ENCODE measurements at places on chromosomes 3 and 15.

DNA sequence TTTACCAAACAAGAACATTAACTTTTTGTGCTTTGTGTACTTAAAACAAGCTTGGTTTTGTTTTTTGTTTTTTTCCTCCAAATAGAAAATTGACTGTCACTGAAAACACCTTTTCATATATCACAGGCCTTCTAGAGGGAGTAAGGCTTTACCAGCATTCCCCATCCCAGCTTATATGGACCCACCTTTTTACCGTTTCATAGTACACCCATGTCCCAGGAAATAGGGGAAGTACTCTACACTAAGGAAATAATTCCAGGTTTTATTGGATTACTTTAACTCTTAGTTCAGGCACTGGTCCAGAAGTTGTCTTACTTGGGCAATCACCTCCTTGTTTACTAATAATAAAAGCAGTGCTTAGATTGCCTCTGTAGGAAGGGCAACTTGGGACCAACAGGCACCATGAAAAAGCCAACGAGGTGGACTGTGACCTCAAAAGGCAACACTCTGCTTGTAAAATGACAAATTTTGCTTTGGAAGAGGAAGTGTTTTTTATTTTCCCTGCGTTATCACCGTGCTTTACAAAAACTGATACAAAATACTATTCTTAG, 26.2 kb downstream of the HMG20A start:
- no peak for DNase-seq

GRCh38 chr15:86164232-86164898, 84.7 kb downstream of the AGBL1 start:
- no peak for DNase-seq

DNA sequence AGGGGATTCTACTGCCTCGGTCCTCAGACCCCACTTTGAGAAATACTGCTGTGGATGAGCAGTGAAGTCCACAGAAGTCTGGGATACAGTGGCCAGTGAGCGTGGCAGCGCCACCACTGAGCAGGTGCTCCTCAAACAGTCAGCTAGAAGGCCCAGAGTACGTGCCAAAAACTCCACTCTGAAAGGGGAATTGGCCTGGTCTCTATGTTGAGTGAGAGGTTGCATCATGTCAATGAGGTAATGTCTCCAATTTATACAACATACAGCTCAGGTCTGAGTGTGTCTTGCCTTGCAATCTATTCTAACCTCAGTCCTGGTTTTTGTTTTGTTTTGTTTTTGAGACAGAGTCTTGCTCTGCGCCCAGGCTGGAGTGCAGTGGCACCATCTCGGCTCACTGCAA, 53.3 kb upstream of the ETV5 start:
- no peak for DNase-seq

- no peak for DNase-seq
Measured at GRCh38 chr15:61746589-61746988, 313.7 kb downstream of the VPS13C start.

- DNase-seq: no peak
Measured at GRCh38 chr3:122255757-122256439, 69.2 kb upstream of the CSTA start.

DNA sequence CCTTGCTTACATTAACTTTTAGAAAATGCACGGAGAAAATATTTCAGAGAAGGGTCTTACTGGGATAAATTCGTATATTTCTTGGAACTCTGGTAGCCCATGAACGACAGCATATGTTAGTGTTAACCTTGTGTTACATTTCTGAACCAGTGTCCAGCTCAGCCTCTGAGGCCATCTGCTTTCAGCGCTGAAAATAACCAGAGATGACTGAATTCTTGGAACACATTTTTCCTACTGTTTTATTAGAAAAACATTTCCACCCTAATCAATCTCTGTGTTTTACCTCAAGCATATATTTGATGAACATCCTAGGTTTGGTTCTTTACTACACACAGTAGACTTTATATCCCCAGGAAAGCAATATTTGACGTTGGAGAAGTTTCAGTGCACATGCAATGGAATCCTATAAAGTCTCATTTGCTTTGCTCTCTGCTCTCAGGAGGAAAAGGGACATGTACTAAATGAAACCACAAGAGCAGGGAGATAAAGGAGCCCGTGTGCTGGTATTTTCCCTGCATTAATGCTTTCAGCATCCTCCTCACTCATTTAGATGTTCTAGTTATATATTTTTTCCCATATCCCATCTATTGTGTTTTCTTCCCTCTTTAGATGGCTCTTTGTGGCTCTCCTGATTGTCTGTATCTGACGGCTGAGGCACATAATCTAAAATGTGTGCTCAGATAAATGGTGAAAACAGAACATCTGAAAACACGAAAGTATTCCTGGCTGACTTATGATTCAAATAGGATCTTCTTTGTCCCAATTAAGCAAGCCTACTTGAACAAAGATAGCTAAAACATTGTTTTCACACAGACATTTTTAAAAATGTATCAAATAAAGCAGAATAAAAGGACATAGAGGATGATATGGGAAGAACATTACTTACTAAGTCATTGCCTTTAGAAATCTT, 151.7 kb upstream of the KCNMB2 start:
- DNase-seq: no peak

DNA sequence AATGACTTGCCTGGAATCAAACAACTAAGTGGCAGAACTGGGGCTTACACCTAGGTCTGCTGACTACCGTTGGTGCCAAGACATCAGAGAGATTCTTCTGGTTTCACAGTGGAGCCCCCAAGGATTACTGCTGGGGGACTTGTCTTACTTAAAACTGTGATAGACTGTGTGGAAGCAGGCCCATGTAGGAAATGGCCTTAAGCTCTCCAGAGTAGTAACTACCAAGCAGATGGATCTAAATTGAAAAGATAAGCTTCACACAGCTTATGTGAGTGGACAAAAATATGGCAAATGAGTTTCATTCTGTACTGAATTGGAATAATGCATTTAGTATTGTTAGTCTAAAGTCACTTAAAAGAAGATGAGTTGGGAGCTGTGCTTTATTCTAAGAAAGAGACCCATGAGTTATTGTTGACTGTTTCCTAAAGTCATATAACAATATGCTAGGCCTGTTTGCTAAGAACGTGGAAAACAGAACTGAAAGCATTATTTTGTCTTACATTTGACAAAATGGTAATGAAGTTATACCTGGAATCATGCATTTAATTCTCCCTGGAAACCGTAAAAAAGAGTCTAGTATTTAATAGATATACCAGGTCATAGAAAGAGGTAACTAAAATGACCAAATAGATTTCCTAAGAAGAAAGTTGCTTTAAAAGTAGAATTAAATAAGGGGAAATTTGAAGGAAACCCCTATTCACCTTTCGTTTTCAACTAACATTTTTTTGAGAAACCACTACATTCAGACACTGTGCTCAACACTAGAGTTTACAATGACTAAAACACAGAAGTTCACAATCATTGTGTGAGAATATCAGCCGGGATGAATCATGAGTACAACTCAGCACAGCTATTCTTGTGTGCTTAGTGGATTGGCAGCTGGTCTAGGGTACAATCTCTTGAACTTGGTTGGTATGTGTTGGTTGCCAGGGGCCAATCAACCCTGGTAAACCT, 13.0 kb upstream of the MAPK6 start:
- DNase-seq: no peak

- no peak for DNase-seq
Measured at GRCh38 chr15:69154078-69154477, 6.4 kb upstream of the GLCE start.

DNA sequence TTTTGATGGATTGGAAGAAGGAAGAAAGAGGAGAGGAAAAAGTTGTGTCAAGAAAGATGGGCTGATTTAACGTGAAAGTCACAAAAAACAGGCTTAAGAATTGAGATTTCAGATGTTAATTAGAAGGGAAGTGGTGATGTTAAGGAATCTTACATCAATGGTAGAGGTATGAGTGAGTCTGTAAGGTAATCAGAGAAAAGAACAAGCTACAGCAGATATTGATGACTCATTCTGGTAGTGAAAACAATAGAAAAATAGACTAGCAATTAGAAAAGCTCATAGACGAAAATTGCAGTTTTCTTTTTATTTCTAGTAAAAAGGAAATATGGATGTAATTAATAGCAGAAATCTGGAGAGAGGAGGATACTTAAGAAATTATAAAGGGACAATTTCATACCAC, 559.6 kb downstream of the MCTP2 start:
- no peak for DNase-seq

DNA sequence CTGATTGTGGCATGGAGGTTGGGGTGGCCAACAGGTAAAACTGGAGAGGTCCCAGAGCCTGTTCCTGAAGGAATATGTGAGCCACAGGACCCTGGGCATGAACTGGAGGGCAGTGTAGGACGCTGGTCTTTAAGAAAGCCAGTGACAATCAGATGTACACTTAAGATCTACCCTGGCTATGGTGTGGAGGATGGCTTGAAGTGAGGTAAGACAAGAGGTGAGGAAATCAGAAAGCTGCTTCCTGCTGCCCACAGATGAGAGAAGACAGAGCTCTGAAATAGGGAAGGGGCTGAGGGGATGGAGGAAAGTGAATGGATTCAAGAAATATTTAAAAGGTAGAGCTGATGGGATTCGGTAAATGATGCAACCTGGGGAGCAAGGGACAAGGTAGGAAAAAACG, 22.7 kb upstream of the KLHL6 start:
- DNase-seq: no peak

DNA sequence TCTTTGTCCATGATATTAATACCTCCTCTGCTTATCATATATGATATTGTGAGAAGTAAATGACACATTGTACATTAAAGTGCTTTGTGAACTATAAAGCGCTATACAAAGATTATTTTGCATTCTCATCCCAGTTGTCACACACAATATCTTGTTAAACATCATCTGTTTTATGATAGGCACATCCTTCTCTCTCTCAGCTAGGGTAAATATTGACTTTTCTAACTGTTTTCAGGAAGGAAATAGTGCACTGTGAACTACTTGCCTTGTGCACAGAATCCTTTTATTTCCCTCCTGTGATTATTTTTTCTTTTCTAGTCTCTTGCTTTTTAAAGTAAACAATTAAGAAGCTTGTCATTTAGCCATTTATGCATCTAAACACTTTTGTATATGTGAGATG, 388.2 kb downstream of the LPP start:
- DNase-seq: no peak

DNA sequence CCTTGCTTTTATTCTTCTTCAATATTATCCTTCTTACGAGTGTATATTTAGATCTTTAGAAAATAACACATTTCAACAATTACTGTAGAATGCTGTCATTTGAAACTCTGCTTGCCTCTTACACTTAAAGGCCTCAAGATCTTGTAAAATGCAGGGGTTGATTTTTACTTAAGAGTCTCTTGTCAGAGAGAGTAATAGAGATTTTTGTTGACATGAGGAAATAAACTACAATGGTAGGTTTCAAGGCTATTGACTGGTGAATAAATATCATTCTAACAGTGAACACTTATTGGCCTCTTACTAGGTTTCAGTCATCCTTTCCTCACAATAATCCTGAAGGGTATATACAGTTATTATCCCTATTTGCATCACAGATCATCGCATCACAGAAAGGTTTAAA, 344.6 kb downstream of the GBE1 start:
- no peak for DNase-seq

GRCh38 chr3:56882896-56883295, 81.1 kb upstream of the ARHGEF3 start:
- DNase-seq: no peak

DNA sequence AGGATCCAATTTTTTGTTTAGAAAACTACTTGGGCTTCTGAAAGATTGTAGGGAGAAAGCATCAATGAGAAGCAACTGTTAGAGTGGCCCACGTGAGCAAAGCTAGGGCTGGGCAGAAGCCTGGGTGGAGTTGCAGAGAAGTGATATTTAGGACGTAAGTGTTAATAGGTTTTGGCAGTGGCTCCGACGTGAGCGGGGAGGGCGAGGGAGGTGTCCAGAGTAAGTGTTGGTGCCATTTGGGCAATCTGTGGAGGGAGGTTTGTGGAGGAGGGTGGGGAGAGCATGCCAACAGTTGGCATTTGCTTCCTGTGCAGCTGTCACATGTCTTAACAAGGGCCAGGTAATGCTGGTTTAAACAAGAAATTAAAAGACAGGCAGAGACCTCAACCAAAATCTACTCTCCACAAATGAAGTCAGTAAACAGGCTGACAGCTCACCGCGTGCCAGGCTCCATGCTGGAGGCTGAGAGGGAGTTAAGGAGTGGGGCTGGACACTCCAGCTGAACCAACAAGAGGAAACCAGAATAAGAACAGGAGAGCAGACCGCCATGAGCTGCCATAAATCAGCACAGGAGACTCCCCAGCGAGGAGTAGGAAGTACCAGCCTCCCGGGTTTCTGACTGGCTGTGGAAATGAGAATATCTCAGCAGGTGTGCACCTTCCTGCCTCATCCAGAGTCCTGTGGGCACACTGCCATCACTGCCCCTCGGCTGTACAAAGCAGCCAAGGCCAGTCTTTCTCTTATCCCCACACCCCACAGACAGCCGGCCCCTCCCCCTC, 232.6 kb downstream of the ABHD5 start:
- no peak for DNase-seq

- DNase-seq: no peak
Measured at GRCh38 chr3:25768851-25769250, 14.4 kb downstream of the NGLY1 start.

DNA sequence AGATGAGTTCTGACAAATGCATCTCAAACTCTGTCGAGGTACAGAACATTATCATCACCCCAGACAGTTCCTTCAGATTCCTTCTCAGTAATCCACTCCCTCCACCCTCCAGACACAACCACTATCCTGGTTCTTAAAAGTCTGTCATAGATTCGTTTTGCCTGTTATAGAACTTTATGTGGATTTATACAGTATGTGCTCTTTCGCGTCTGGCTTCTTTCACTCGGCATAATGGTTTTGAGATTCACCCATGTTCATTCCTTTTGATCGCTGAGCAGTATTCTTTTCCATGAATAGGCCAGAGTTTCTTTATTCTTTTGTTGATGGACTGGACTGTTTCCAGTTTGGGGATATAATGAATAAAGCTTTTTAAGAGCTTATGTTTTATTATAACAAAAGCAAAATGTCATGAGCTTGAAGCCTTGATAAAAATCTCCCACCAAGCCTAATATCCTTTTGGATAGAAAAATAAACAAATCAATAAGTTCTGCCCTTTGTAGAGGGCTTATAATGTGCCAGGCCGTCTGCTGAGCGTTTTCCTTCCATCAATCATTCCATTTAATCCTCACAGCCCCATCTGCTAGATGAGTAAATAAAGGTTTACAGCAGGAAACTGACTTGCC, 21.3 kb upstream of the RFTN1 start:
- DNase-seq: no peak

DNA sequence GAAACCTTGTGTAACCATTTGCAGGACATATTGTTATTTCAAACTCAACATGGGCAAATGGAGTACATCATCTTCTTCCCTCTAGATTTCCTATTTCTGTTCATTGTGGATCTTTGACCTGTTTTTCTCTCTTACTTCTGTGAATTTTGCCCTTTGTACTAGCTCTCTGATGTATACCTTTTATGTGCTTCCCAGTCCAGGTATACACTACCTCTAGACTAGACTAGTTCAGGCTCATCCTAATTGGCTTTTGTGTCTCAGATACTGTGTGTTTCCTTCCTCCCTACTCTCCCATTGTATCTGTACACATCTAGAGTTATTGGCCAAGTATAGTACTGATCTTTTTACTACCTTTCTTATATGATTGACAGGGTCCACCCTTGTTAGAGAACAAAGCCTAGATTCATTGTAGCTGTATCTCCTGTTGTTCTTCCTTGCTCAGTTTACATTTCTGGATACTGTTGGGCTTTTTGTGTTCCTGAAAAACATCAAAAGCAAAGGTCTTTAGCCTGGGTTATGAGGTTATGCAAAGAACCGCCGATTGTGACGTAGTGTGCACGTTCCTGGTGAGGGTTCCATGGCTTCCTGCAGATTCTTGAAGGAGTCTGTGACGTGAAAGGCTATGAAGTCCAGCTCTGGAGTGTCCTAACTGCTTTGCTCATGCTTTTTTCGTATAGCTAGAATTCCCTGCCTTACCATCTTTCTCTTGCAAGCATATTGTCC, 167.4 kb downstream of the KLHL25 start:
- no peak for DNase-seq

GRCh38 chr3:146540236-146540635, 4.2 kb downstream of the PLSCR1 start:
- no peak for DNase-seq

All from head of caudate nucleus (tissue), 42 donors.